A549 treated with CpdA at 1 μM for 4 hours (cell line): ENCODE measurements at places on chromosomes 2 and 18. TPM values are rescaled to one million over a fixed set of nuclear protein-coding genes. Genes with fewer than 3 reads are reported as not detected.

AGXT gene
- 0.05 TPM in 1 of 5 replicates, not detected in the others for total RNA-seq

AKAIN1 gene
- not detected in 5 replicates for total RNA-seq

ABCB6 gene
- total RNA-seq: 22.7 to 35.5 TPM (median 32.1 TPM) in 5 replicates

GREB1L gene
- 1.3 to 2.6 TPM (median 2.1 TPM) in 5 replicates for total RNA-seq

GULP1 gene
- 30.9 to 57.0 TPM (median 41.8 TPM) in 5 replicates for total RNA-seq

COMMD1 gene
- 34.0 to 46.2 TPM (median 43.0 TPM) in 5 replicates for total RNA-seq

SEPTIN2 gene
- total RNA-seq: 247 to 307 TPM (median 275 TPM) in 5 replicates

SULT6B1 gene
- total RNA-seq: not detected in 5 replicates

EML6 gene
- 1.0 to 2.4 TPM (median 1.2 TPM) in 5 replicates for total RNA-seq

EGR4 gene
- total RNA-seq: 0.16 to 0.30 TPM (median 0.27 TPM) in 5 replicates

AFTPH gene
- 24.0 to 27.4 TPM (median 24.7 TPM) in 5 replicates for total RNA-seq

UGT1A3 gene
- total RNA-seq: 0.08 to 0.23 TPM (median 0.13 TPM) in 3 of 5 replicates, not detected in the others

BCL2L11 gene
- 6.2 to 11.4 TPM (median 9.0 TPM) in 5 replicates for total RNA-seq

CAPN13 gene
- 0.10 to 0.15 TPM in 2 of 5 replicates, not detected in the others for total RNA-seq

IHH gene
- 0.09 to 0.21 TPM (median 0.13 TPM) in 4 of 5 replicates, not detected in the other for total RNA-seq

LDLRAD4 gene
- total RNA-seq: 1.6 to 2.7 TPM (median 1.7 TPM) in 5 replicates

EPB41L3 gene
- 0.11 to 0.82 TPM (median 0.39 TPM) in 5 replicates for total RNA-seq

AQP4 gene
- 0.06 TPM in 1 of 5 replicates, not detected in the others for total RNA-seq

PAX8 gene
- total RNA-seq: 0.64 to 1.4 TPM (median 0.78 TPM) in 5 replicates

CYBRD1 gene
- 26.3 to 37.3 TPM (median 34.4 TPM) in 5 replicates for total RNA-seq

WDR54 gene
- 72.5 to 92.0 TPM (median 82.3 TPM) in 5 replicates for total RNA-seq

HOXD13 gene
- total RNA-seq: 0.16 to 0.34 TPM (median 0.30 TPM) in 5 replicates

SCN9A gene
- 2.8 to 6.1 TPM (median 5.1 TPM) in 5 replicates for total RNA-seq

VSNL1 gene
- total RNA-seq: not detected in 5 replicates

ANTXR1 gene
- total RNA-seq: 112 to 165 TPM (median 140 TPM) in 5 replicates

LRRC30 gene
- total RNA-seq: not detected in 5 replicates

GREB1 gene
- 2.4 to 3.1 TPM (median 2.6 TPM) in 5 replicates for total RNA-seq

MAPK4 gene
- total RNA-seq: 0.03 to 0.16 TPM (median 0.08 TPM) in 5 replicates

PROKR1 gene
- total RNA-seq: 0.03 TPM in 1 of 5 replicates, not detected in the others

KIF5C gene
- 0.27 to 0.50 TPM (median 0.33 TPM) in 5 replicates for total RNA-seq

CABYR gene
- 11.1 to 20.9 TPM (median 11.4 TPM) in 5 replicates for total RNA-seq

ID2 gene
- 68.4 to 129 TPM (median 110 TPM) in 5 replicates for total RNA-seq

FIGN gene
- 1.3 to 2.6 TPM (median 2.1 TPM) in 5 replicates for total RNA-seq

GCA gene
- 3.5 to 10.1 TPM (median 6.1 TPM) in 5 replicates for total RNA-seq

RAD51AP2 gene
- not detected in 5 replicates for total RNA-seq

NPHP1 gene
- 8.0 to 10.3 TPM (median 8.9 TPM) in 5 replicates for total RNA-seq

SATB2 gene
- 2.9 to 4.2 TPM (median 3.4 TPM) in 5 replicates for total RNA-seq

ABCG5 gene
- 0.01 TPM in 1 of 5 replicates, not detected in the others for total RNA-seq

KIAA2012 gene
- total RNA-seq: not detected in 5 replicates

FAM237A gene
- total RNA-seq: not detected in 5 replicates

NT5C1B gene
- not detected in 5 replicates for total RNA-seq

AQP12B gene
- total RNA-seq: not detected in 5 replicates

CXCR1 gene
- not detected in 5 replicates for total RNA-seq

AOX1 gene
- total RNA-seq: 2.5 to 3.8 TPM (median 2.9 TPM) in 5 replicates

GCG gene
- total RNA-seq: not detected in 5 replicates

EFEMP1 gene
- total RNA-seq: 30.5 to 60.6 TPM (median 41.0 TPM) in 5 replicates

RMND5A gene
- total RNA-seq: 21.7 to 25.8 TPM (median 23.3 TPM) in 5 replicates

FSIP2 gene
- total RNA-seq: not detected in 5 replicates

VAMP5 gene
- 0.11 TPM in 1 of 5 replicates, not detected in the others for total RNA-seq

CCDC68 gene
- total RNA-seq: 2.4 to 4.5 TPM (median 3.6 TPM) in 5 replicates

MDH1B gene
- 1.6 to 3.3 TPM (median 1.8 TPM) in 5 replicates for total RNA-seq

ANKRD29 gene
- 11.8 to 15.5 TPM (median 13.5 TPM) in 5 replicates for total RNA-seq

C2orf78 gene
- not detected in 5 replicates for total RNA-seq

SLC5A7 gene
- total RNA-seq: not detected in 5 replicates

MYO3B gene
- not detected in 5 replicates for total RNA-seq

HRH4 gene
- total RNA-seq: 0.01 TPM in 1 of 5 replicates, not detected in the others

ZBTB14 gene
- 6.8 to 8.1 TPM (median 7.2 TPM) in 5 replicates for total RNA-seq
